ENCODE measurements at places on chromosomes 2 and 18.

- DNase-seq: no peak
Observed at GRCh38 chr2:46135958-46136357, 161.2 kb upstream of the EPAS1 start.

DNA sequence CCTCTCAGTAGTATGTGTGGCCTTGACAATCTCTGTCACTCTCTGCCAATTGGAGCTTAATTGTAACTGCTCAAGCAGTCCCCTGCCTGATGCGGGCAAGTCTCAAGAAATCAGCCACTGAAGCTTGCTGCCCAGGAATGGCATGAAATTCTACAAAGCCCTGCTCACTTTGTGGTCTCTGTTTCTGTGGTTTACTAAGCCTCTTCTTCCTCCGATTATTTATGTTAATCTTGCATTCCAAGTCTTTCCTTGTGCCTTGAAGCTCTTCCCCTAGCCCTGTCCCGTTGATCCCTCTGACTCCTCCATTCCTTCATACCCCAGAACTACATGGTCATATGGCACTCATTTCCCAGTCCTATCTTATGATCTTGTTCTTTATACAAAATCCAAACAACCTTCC, 489.3 kb upstream of the CHST9 start:
- DNase-seq: no peak

- no peak for DNase-seq
Observed at GRCh38 chr2:201237486-201238123, 22.7 kb upstream of the CASP8 start.

DNA sequence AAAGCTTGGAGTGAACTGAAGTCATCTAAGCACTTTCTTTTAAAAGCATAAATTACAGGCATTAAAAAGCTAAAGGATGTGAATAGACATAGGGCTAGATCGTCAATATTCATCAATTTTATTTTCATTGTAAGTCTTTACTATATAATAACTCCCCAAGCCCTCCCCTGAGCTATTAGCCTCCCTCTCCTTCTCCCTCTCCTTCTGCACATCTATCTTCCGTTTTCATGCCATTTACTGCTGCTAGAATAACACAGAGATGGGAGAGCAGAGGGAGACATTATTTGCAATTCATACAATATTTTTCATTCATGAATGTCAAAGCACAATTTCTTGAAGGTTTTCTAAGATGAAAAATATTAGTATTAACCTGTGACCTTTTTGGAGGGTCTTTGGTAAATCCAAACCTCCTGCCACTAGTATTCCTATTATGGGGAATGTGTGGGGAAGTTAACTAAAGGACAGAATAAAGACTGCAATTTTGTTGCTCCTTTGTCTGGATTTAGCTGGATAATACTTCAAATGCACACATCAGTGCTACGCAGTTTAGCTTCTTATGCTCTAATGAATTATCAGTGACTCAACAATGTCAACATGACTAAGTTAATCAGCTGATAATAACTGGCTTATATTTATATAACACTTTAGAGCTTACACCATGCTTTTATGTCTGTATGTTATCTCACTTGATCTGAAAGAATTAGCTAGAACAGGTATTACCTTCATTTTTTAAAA, 28.2 kb upstream of the MFF start:
- DNase-seq: no peak

DNA sequence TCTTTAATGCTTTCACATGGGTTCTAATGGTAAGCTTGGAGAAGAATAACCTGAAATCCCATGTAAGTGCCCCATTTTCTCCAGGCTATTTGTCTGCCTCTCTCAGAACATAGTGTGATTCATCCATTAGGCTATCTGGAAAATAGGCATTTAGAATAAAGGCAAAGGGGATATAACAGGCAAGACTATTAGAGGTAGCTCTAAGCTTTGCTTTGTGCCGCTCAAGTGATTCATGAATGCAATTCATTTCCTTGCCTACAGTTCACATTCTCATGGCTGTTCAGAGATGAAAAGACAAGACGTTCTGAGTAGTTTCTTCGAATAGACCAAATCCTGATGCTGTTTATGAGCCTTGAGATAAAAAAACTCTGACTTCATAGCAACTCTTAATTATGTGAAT, 101.7 kb downstream of the ANKRD44 start:
- no peak for DNase-seq

All from heart right ventricle (tissue), 16 donors.